ENCODE measurements at places on chromosomes 2 and 18.

DNA sequence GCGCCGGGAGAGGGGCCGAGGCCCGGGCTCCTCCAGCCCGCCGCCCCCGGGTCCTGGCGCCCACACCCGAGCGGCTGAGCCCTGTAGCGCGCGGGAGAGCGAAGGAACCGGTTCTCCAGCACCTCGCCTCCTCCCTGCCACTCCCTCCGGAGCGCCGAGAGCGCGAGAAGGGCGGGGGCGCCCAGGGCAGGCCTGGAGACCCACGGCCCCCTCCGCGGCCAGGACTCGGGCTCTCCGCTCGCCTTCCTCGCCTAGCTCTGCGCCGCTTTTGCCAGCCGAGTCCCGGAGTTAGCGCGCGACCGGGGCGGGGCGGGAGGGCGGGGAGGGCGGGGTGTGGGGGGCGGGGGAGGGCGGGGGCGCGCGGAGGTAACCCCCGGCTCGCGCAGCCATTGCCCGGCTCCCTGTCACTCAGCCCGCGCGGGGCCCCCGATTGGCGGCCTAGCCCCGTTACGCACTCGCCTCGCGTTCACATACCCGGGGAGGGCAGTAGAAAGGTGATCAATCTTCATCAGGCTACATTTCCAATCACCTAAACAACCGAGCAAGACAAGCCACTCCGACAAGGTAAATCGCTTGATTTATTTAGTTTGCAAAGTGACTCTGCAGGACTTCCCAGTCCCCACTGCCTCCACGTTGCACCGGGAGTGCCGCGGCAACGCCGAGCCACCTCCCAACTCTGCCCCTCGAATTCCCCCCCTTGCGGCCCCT lies at the start of gene OTX1:
OTX1 (plus strand) TSS at position 497 of the 708 bp plus-strand sequence. CDS start 2,161 bp downstream, outside the sequence.
- no peak for DNase-seq

GRCh38 chr2:234695981-234696380 lies 199.1 kb upstream of the ARL4C start:
- DNase-seq: no peak

- DNase-seq: no peak
These were observed 61.1 kb upstream of the CXCR4 start for GRCh38 chr2:136178941-136179601.

DNA sequence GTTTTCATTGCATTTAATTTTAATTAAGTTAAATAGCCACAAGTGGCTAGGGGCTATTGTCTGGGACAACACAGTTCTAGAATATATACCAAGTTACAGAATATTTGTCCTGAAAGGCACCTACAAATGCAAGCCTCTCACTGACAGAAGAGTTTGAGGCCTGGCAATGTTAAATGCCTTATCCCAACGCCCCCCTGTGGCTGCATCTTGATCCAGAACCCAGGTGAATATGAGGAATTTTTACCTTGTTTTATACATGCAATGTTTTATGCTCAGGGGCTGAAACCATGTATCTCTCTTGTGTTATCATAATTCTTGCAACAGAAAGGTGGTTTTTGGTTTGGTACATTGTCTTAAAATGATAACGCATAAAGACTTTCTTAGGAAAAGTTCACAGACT lies 71.8 kb upstream of the SEC11C start:
- DNase-seq: no peak

DNA sequence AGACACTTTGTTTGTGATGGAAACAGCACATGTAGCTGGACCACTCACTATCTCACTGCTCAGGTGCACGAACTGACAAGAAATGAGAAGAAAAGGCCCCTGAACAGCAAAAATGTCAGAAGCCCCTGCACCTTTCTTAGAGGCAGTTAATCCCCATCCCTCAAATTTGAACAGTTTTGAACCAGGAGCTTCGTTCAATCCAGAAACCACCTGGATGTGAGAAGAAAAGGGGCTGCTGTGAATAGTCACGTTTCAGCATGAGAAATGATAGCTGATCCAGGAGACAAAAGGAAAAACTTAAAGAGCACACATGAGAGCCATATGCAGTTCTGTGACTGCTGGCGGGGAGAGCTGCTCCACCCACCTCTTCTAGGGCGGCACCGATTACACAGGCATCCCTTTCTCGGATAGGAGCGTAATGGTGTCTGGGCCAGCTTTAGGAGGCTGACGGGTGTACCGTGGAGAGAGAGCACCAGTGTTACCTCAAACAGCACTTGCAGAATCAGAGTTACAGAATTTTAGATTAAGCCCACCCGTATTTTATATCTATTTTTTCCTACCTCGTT lies 117.0 kb upstream of the EML6 start:
- no peak for DNase-seq

DNA sequence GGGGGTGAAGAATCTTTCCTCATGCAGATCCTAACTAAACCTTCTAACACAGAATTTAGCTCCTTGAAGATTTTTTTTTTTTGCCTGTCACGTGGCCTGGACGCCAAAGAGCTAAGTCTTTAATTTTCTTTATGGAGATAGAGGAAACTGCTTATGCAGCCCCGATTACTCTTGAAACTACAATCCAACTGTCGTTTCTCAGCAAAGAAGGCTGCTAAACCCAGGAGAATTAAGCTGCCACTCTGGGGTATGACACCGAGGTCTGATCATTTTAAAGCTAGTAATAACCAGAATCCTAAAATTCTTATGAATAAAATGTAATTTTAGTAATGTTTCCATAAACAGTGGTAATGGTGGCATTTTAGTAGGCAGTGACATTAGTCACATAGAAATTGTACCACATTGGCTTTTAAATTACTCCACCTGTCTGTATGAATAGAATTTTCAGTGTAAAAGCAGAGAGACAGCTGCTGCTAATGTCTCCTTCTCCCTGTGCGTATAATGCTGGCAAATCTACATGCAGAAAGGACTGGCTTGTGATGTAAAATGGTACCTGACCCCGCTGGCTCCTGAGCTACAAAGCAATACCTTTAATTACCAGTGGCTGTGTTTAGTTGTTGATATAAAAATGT lies 86.5 kb downstream of the MEIS1 start:
- DNase-seq: no peak

DNA sequence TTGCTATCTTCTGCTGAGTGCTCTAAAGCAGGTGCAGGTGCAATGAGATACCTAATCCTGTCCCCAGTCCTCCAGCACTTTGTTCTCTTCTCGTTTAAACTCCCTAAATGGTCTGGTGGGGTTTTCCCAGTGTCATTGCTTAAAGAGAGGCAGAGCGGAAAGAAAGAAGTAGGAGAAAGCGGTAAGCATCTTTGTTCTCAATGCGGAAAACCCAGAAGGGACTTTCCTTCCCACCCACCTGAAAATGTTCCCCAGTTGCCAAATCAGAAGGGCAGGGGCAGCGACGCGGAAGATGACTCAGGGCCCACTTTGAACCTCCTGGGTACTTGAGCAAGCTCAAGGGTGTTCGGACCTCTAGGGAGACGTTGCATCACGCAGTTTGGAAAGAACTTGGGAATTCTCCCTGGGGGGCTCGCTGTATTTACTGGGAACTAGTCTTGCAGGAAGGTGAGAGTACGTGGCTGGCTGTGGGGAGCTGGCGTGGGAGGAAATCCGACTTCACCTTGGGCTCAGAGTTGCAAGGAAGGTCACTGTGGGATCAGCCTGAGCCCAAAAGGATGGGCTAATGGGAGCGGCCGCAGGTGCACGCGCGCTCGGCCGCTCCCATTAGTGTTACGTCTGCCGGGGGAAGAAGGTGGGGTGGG lies 589 bp upstream of the SGPP2 start:
- DNase-seq: no peak

- no peak for DNase-seq
These were observed 537 bp downstream of the AGFG1 start for GRCh38 chr2:227472265-227473121.

GRCh38 chr2:220154304-220154703 lies 526.9 kb downstream of the SLC4A3 start:
- DNase-seq: no peak

DNA sequence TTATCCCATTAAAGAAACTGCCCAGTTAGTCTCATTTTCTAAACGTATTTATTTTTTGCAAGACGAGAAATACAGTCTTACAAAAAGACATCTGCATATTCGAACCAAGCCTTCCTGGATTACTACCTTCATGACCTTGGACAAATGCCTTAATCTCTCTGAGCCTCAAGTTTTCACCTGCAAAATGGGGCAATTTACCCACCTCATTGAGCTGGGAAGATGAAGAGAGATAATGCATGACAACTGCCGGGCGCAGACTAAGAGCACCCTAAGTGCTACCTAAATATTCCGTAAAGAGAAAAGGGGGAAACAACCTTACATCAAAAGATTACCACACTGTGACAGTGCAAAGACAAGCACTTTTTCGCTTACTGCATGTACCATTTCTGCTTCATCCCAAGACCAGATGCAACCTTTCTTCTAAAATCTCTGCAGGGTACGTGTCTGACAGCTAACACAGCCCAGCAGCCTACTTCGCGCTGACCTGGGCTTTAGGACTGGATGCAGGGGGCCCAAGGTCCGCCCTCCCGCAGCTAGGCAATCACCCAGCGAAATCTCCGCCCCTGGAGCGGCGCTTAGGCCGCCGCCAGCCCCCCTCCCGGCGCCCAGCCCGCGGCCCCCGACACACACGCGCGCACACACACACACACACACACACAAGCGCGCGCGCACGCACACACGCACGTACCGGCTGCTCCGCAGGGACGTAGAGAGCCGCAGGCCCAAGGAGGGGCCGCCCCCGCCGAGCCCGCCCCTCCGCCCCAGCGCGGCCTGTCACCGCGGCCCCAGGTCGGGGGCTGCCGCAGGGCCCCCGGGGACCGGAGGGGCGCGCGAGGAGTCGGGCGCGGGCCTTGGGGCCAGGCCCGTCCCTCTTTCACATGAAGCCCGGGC lies 766 bp downstream of the MAP3K2 start:
- no peak for DNase-seq

DNA sequence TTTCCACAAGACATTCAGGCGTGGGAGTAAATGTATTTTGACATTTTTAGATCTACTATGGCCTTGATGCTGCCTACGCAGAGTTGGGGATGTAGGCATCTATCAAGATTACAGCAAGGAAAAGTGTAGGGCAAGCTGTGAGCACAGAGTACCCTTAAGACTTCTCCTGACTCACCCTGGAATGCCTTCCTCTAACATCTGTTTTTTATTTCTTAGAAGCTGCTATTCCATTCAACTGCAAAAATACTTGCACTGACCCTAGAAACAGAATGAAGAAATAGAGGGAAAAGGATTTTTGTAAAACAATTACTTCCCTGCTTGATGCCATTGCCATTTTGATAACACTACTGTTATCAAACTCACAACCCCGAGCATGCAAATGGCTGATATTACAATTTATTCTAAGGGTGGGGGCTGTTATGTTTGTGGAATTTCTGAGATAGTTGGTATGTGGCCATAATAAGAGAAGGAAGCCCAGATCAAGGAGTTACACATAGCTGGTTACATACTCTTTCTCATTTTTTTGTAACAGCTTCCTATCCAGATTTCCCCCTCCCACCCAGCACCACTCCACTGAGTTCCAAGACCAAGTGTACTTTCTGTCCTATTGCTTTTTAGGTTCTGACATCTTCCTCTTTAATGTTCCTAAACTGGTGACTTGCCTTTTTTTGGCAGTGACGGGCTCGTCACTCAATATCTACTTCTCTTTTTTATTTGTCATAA lies 6.0 kb upstream of the ROCK1 start:
- peak; percentile 73 for DNase-seq

- no peak for DNase-seq
These were observed 352.2 kb downstream of the CYRIA start for GRCh38 chr2:16313235-16313975.

GRCh38 chr2:43226558-43226954 lies at the start of gene ZFP36L2:
Gene ZFP36L2 (minus strand): TSS chr2:43226606. CDS start chr2:43226315, 291 bp downstream.
- DNase-seq: no peak

DNA sequence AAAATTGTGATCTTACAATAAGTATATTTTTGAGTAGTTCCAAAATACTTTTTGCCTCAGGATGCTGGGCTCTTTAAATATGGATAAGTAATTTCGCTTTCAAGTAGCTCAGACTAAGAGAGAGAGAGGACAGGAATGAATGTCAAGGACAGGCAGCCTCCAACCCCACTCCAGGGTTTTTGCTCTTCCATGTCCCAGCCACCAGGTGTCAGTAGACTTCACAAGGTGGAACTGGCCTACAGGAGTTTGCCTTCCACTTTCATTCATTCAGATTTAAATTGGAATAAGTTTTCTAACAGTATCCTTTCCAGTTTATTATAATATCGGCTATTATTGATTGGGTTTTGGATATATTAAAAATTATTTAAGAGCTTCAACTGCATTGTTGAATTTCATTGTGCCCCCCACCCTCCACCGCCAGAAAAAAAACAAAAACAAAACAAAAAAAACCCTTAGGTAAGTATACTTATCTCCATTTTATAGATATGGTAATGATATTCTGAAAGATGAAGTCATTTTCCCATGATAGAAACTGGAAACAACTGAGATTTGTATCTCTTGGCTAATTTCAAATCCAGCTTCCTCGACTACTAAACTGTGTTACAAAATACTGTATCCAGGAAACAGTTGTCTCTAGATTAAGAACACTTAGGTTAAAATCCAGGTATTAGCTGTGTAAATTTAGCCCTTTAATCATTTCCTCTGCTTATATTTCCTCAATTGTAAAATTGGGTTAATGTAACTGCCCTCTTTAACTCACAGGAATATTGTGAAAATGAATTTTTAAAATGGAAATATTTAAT lies 793.1 kb downstream of the ERBB4 start:
- DNase-seq: no peak

GRCh38 chr18:78632111-78632541 lies 347.5 kb upstream of the SALL3 start:
- no peak for DNase-seq

GRCh38 chr2:118477111-118477862 lies 370.2 kb downstream of the EN1 start:
- DNase-seq: no peak

DNA sequence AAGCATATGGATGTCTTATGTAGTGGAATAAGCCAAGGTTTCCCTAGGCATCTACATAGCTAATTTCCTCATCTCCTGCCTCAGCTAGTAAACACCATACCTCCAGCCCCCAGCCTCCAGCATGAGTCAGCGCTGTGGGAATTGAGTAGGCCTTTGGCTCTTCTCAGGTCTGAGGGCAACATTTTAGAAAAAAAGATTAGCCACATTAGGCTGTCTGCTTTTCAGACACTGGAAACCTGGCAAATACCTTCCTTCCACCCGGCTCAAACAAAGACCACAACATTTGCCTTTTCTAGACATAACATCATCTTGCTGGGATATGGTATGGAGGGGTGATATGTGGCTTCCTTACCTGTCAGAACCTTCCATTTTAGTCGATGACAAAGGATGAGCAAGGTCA lies 6.1 kb upstream of the CCDC195 start:
- no peak for DNase-seq

DNA sequence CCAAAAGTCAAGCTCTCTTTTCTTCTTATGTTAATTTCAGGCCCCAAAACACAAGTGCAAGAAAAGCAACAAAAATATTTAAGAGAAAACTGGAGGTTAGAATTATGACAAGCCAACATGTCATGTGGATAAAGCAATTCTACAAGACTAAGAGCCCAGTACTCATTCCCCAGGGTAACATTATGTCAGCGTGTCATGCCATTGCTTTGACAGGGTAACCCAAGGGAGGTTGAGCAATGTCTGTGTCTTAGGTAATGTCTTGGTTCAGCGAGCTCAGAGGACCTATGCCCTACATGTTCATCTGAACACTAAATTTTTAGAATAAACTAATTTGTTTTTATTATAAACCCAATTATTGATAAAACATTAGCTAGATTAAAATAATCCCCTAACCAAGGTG lies 173.2 kb upstream of the ZNF804A start:
- no peak for DNase-seq

GRCh38 chr2:3480352-3481010 lies 38.9 kb downstream of the ADI1 start:
- no peak for DNase-seq

GRCh38 chr2:62424899-62425298 lies 81.1 kb downstream of the TMEM17 start:
- DNase-seq: no peak

GRCh38 chr2:584863-585823 lies 92.1 kb downstream of the TMEM18 start:
- no peak for DNase-seq

GRCh38 chr2:209125291-209125690 lies 298.6 kb upstream of the MAP2 start:
- no peak for DNase-seq

Measured in BJ (cell line).